Activated CD4-positive, alpha-beta T cell treated with anti-CD3 and anti-CD28 coated beads, Interleukin-2, amount 50 U/mL, for 1 hour (primary cell): ENCODE measurements at places on chromosomes 3 and 15.
A peak's percentile ranks its signal among the peaks of the same experiment; 100 is the strongest.

DNA sequence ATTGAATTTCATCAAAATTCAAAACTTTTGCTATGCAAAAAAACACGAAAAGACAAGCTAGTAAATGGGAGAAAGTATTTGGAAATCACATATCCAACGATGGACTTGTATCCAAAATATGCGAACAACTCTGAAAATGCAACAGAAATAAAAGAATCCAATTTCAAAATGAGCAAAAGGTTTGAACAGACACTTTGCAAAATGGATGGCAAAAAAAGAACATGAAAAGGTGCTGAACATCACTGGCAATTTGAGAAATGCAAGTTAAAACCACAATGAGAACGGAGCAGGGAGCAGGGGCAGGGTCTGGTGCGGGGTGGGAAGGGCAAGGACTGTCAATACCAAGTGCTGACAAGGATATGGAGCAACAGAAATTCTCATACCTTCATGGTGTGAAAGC, 23.1 kb upstream of the FOXP1 start:
- no peak for DNase-seq

DNA sequence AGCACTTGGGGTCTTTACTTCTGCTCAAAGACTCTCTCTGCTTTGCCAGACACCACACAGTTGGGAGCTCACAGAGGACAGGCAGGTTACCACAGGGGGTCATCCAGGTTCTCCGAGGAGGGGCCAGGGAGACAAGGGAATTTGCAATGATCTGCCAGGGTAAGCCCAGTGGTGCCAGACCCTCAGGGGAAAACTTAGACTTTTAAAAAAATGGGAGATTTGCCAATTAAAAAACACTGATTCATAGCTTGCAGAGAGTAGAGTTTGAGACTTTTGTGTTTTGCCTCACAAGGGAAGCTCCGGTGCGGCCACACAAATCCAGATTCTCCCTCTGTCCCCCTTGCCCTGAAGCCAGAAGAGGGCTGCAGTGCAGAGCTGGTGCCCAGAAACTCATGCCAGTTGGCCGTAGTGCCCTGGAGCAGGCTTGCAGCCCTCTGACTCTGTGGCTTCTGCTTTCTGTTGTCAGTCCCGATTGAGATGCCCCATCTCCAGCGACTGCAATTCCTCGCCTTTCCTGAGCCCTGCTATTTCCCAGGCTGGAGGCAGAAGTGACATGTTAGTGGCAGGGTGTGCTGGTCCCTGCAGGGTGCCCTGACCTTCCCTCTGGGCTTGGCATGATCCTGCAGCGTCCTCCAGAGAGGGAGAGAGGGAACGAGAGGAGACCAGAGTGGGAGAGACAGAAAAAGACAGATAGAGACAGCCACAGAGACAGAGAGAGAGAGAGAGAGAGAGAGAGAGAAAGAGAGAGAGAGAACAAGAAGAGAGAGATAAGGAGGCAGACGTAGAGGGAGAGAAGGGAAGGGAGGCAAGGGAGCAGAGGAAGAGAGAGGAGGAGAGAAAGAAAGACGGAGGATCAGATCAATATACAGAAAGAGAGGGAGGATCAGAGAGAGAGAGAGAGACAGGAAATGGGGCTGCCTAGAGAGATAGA, 46.0 kb downstream of the RHCG start:
- DNase-seq = no peak

DNA sequence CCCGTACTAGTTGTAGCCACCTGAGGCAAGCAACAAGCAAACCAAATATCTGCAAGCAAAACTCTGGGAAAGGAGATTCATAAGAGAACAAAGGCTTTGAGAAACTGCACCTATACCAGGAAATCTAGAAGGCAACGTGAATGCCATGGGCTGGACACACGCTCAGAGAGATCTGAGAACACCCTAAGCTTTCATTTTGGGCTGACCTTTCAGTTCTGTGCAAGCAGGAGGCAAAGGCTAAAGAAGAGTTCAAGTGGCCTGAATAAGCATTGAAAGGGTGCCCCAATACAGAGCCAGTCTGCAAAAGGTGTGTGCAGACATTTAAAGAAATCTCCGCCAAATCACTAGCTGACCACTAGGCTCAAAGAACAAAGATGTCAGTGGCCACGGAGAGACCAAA, 461.6 kb downstream of the PYDC2 start:
- no peak for DNase-seq

DNA sequence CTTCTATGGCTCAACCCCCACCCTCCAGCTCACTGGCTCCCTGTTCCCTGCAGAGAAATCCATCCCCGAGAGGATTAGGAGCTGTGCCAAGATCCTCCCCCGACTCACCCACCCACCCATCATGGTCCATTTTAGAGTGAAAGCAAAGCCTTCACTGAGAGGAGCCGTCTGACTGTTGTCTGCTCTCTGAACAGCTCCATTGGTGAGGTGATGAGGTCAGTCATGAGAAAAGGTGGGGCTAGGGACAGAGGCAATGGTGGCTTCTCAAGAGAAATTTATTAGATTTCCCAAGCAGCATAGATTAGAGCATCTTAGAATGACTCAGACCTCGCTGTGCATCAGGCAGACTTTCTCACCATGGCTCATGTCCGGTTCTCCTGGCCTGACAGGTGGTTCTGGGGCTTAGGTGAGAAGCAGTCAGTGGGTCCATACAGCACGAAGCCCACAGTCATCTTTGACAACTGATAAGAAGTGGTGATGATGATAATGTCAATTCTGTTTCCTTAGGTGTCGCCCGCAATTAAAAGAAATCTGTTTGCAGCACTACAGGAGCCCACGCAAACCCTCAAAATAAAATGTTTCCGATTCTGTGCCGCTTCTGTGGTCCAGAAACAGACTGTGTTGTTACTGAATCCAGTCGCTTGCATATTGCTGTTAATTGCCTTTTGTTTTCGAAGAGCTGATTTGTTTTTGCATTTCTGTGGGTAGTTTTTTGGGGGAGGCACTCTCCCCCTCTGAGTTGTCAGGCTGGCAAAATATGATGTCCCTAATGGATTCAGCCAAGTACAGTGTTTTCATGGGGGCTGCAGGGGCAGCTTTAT, 24.8 kb upstream of the RHO start:
- no peak for DNase-seq

- no peak for DNase-seq
These were observed 114.3 kb downstream of the PPM1L start for GRCh38 chr3:160870327-160870726.

DNA sequence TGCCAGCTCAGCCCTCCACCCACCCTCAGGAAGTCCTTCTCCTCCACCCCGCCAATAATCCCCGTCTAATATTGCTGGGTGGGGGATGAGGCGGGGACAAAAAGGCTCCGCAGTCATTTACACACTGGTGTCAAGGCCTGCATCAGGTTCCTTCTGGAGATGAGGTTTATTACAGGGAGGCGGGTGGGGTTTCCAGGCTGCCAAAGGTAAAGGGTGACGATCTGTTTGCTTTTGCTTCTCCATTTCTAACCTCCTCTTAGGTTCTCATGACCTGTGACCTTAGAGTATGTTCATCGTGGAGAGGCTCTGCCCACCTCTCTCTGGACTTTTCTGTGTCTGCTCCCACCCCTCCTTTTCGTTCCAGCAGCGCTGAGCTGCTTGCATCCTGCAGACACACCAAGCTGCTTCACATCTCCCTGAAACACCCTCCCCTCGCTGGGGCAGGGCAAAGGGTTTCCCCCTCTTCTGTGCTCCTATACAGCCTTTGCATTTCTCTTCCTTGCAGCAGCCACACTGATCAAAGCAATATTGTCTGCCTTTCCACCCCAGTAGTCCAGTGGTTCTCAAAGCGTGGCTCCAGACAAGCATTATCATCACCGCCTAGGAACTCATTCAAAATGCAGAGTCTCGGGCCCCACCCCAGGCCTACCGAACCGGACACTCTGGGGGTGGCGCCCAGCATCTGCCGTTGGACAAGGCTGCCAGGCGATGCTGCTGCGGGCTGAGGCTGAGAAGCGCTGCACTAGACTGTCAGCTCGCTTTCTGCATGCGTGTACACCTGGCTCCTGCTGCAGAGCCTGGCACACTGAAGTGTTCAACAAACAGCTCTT, 26.6 kb downstream of the CA12 start:
- no peak for DNase-seq

DNA sequence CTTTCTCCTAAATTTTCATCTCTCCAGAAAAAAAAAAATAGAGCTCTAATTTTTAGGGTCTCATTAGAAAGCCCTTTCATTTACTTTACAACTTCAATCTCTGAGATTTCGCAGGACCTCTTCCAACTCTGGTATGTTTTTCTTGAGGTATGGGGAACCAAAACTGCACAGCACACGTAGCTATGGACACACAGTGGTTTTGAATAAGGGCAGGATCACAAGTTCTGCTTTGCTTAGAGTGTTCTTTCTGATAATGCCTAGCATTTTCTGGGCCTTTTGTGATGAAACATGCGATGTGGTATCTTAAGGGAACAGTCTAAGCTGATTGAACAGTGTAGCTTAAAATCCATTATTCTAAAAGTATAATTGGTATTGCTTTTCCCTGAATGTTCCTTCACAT, 25.3 kb downstream of the ZNF592 start:
- DNase-seq = no peak

- DNase-seq = no peak
These were observed 105.2 kb upstream of the DPPA4 start for GRCh38 chr3:109442531-109442930.

DNA sequence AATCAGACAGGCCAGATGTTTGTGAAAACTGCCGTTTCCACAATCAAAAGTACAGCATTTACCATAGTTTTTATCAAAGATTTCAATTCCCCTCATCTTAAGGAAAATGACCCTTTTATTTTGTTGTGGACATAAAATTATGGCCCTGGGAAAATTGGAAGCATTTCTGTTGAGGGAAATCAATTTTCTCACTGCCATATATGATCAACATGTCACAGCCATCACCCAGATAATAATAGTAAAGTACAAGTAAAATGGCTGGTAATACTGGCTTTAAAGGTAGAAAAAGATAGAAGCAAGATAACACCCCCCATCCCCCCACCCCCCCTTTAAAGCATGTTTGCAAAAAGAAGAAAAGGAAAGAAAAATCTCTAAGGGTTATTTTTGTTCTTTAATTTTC, 311.7 kb downstream of the WDR72 start:
- no peak for DNase-seq

- no peak for DNase-seq
These were observed 99.4 kb upstream of the ADAMTSL3 start for GRCh38 chr15:83554558-83554957.

GRCh38 chr3:86991482-86991815, 500 bp upstream of the VGLL3 start:
- DNase-seq = no peak

GRCh38 chr3:159813822-159814531, 174.7 kb upstream of the IL12A start:
- DNase-seq = no peak

DNA sequence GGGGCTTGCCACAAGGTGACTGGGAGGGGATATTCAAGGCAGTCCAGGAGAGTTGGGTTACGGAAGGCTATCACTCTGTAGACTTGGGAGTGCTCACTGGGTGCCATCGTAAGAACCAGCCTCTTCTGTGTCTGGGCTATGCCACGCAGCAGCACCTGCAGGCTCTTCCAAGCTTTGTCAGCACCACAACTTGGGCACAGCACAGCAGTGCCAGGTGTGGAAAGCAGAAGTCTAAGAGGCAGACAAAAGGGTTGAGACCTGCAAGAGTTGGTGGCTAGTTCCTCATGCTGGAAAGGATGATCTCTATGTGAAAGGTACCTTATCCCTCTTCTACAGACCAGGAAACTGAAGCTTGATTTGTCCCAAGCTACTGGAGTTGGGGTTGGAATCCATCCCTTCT, 15.8 kb downstream of the CX3CR1 start:
- no peak for DNase-seq

DNA sequence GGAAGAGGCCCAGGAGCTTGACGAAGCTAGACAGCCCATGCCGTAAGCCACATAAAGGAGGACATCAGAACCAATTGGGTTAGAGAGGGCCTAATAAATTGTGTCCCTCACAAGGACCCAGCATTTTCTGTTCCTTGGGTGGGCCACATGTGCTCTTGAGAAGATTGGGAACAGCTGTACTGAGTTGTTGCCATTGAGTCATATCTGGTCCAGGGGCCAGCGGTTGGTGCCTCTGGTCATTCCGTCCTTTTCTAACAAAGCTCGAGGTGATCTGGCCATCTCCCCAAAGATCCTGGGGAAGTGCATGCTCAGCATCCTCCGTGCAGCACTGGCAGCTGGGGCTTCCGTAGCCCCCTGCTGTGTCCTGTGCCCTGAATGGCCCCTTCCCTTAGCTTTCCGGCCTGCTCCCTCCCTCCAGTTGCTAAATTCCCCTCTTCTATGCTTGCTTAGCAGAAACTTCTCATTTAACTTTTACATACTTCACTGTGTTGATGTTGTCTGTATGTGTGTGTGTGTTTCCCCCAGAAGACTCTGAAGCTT, 73.0 kb downstream of the EEFSEC start:
- no peak for DNase-seq

DNA sequence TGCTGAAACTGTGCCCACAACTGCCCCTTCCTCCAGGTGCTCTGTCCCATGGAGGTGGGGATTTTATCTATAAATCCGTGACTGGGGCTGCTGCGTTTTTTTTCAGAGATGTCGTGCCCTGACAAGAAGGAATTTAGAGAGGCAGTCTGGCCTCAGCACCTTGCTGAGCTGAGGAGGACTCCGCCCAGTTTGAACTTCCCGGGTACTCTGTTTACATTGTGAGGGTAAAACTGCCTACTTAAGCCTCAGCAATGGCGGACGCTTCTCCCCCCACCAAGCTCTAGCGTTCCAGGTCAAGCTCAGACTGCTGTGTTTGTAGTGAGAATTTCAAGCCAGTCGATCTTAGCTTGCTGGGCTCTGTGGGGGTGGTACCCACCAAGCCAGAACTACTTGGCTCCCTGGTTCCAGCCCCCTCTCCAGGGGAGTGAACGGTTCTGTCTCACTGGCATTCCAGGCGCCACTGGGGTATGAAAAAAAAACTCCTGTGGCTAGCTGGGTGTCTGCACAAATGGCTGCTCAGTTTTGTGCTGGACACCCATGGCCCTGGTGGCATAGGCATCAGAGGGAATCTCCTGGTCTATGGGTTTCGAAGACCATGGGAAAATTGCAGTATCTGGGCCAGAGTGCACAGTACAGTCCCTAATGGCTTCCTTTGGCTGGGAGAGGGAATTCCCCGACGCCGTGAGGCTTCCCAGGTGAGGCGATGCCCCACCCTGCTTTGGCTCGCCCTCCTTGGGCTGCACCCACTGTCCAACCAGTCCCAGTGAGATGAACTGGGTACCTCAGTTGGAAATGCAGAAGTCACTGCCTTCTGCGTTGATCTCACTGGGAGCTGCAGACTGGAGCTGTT, 68.5 kb upstream of the SGO1 start:
- no peak for DNase-seq

DNA sequence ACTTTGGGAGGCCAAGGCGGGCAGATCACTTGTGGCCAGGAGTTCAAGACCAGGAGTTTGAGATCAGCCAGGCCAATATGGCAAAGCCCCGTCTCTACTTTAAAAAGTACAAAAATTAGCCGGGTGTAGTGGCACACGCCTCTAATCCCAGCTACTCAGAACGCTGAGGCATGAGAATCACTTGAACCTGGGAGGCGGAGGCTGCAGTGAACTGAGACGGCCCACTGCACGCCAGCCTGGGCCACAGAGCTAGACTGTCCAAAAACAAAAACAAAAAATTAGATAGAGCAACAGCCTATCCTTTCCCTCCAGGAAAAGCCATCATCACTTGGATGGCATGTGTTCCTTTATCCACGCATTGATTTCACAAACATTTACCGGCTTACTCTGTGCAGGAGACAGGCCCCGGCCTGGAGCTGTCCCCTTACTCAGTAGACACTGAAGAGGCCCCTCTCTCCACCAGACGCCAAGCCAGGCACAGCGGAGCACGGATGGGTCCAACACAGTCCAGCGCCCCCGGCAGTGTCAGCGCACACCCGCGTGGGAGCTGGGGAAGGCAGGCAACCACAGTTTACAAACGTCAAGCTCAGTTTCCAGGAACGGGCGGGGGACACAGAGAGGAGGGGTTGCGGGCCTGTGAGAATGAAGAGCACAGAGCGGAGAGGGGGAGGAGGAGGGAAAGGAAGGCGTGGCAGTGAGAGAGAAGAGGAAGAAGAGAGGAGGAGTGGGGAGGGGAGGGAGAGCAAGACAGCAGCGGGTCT, 3.1 kb downstream of the GP5 start:
- DNase-seq = peak; percentile 60
